Stimulated activated CD4-positive, alpha-beta T cell treated with anti-CD3 and anti-CD28 coated beads, Interleukin-4, amount 100 ng/mL, for 1 hour (primary cell): ENCODE measurements at places on chromosomes 5 and 9.

DNA sequence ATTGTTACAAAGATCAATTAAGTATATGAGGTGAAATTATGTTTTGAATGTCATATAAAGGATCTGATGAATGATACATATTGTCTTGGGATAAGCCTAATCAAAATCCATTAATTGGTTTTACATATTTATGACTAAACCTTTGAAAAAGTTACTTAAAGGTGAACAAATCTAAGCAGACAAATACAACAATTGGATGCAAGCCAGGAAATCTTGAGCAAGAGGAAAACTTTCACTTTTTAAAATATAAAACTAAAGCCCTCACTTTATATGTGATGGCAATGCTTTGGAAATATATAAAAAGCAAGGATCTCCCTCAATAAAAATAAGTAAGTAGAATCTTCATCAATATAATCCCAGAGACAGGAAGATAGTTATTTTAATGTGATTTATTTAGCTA is 80.1 kb downstream of the EDIL3 start:
- no peak for DNase-seq

DNA sequence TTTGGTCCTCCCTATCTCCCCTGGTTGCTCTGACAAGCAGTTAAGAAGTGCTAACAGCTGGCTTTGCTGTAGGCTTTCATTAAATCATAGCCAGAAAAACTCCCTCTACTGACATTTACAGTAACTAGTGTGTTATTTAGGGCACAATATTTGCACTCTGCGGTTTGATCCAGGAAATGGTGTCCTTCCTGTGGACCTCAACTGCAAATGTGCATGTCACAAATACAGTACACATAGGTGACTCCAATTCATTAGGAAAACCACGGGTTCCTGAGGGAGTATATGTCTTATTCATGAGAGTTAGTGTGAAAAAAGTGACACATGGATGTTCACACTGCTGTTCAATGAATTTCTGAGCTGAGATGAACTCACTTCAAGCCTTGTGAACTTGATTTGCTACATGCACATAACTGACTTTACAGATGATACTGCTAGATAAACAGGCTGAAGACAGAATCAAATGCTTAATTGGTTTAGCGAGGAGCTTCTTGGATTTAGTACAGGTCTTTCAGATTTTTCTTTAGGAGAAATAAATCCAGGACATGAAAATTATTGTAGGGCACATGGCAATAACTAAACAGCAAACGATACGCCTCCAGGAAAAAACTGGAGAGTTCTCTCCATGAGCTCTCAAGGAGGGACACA is 281.5 kb downstream of the EFNA5 start:
- DNase-seq, result no peak

GRCh38 chr5:111887706-111888105 is 130.7 kb upstream of the NREP start:
- DNase-seq, result no peak

DNA sequence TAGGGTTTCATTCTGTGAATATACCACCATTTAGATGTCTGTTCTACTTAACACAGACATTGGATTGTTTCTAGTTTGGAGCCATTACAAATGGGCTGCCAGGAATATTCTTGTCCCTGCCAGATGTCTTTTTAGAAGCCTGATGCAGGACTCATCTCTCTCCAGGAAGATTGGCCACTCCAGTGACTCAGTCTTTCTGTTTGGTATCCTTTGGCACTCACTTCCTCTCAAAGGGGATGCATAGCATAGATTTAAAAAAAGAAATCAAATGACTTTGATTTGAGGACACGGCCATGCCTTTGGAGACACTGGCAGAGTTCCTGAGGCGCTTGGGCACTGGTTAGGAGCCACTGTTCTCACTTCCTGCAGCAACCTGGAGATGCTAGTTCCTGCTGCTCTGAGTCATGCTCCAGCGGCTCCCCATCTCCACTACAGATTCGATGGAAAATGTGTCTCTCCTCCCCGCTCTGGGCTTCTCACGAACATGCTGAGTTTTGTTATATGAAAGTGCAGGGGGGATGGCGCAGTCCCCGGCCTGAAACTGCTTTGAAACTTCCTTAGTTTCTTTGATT is 3.5 kb upstream of the ZNF366 start:
- DNase-seq, result no peak

DNA sequence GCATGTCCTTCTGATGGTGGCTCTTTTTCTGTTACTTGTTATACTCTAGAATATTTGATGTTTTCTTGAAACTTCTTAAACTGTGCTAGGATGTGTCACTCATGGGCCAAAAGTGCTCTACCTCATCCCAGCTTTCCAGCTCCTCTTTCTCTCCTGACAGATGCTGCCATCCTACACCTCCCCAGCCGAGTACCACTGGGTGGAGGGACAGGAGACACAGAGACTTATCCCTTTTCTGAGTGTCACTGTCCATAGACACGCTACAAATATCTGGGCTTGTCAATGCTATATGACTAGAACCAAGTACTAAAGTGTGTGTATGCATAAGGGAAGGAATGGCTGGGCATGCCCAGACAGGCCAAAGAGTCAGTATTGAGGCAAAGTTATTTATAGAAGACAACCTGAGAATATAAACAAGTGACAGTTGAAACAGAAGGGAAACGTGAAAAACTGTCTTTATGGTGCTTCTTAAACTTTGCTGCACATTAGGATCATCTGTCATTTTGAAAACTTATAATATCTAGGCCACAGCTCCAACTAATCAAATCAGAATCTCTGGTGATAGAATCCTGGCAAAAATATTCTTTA is 188.0 kb downstream of the CARTPT start:
- DNase-seq, result no peak

DNA sequence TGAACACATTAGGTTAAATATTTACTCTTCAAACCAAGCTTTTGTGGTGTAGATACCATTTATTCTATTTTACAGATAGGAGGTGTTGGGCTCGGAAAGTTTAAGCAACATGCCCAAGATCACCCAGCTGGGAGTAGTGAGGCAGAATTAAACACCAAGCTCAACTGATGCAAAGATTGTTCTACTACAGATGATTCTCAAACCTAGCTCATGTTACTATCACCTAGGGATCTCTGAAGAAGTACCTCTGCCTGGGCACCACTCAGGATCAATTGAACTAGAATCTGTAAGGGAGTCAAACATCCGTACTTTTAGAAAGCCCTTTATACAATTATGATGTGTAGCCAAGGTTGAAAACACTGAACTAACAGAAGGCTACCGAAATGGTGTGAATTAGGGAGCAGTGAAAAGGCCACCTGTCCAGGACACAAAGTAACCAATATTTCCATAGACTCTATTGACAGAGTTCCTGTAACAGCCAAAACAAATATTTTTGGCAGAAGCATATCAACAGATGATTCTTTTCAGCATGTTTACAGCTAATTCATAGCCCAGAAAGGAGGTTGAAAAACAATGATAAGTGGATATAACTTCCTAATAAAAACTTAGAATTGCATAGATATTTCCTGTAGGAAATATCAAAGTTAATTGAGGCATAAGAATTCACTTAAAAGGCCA is 158.5 kb upstream of the PTGER4 start:
- DNase-seq, result no peak

GRCh38 chr5:90092734-90093133 is 316.8 kb downstream of the CETN3 start:
- no peak for DNase-seq

GRCh38 chr9:80004714-80005113 is 432.9 kb downstream of the TLE4 start:
- DNase-seq, result no peak

DNA sequence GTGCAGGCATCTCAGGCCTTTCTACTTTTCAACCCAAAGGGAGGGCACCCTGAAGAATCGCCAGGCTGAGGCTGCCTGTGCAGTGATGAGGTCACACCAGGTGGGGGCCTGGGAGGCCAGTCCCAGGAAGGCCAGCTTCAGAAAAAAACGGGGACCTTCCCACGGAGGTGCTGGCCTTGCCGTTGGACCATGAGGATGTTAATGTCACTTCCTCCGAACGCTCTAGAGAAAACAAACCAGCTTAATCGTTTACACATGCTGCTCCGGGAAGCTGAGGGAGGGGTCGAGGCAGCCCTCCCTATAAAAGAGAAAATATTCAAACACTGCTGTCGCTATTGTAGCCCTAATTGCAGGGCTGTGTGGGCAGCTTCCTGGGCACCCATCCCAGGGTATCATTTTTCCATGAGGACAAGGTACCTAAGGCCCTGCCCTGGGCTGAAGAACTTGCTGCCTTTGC is 27.0 kb downstream of the PTGES start:
- DNase-seq, result no peak

- DNase-seq, result no peak
These were observed 14.4 kb downstream of the PMPCA start for GRCh38 chr9:136424750-136425362.

GRCh38 chr5:96478983-96479382 is 45.9 kb upstream of the PCSK1 start:
- DNase-seq, result no peak

DNA sequence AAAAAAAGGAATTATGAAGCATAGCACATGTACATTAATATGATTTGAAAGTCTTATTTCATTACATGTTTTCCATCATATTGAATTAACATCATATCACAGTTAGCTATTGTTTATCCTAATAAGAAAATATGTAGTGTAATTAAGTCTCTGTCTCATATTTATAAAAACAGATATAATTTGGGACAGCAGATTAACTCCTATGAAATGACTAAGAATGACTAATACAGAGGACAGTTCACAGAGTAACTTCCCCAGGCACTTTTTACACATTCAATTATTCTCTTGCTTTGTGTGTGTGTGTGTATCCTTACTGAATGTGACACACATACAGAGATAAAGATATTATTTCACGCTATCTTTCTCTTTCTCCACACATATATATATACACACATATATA is 2400.9 kb upstream of the C9orf72 start:
- DNase-seq, result no peak

- no peak for DNase-seq
These were observed 47.4 kb upstream of the SNCAIP start for GRCh38 chr5:122264610-122265009.
